H9 (cell line): ENCODE measurements at places on chromosomes 1 and 21. TPM values are rescaled to one million over a fixed set of nuclear protein-coding genes. Genes with fewer than 3 reads are reported as not detected.

Gene RFX5
- 65.1 and 72.7 TPM in 2 replicates for total RNA-seq

DNA sequence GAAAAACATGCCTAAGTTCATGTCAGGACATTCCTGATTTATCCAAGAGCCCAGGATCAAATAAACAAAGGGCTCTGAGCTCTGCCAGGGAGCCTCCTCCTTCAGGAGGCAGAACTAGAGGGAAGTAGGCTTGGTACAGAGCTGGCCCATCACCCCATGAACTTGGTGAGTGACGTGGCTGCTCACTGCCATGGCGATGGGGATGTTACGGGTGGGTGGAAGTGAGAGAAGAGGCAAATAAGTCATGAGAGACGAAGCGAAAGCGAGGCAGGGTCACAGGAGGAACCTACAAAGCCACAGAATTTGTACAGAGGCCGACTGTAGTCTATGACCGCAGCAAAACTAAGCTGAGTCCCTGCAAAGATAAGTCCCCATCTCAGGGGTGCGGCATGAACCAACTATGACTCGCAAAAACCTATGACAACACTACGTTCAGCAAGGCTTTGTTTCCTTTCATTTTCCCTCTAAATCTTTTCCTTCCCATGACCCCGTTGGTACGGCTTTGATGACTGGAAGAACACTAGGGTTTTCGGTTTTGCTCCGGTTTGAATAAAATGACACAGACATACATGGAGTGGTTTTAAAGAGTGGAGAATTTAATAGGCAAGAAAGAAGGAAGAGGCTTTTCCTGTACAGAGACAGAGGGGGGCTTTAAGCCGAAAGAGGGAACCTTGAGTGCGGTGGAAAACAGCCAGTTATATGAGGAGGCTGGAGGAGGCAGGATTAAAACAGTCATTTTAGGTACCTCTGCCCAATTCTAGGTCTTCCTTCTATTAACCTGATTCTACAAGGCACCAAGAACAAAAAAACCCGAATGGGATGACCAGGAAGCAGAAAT, 74.1 kb downstream of the CD46 start:
- H3K4me1 ChIP-seq = no peaks in the 10 kb centered on the region
- DNase-seq = no peak
- H3K4me3 ChIP-seq = no peak overlapping the region
- H3K36me3 ChIP-seq = no peaks in the 10 kb centered on the region
- no peak overlapping the region for H3K27ac ChIP-seq
- H3K27me3 ChIP-seq = no peaks in the 10 kb centered on the region

DNA sequence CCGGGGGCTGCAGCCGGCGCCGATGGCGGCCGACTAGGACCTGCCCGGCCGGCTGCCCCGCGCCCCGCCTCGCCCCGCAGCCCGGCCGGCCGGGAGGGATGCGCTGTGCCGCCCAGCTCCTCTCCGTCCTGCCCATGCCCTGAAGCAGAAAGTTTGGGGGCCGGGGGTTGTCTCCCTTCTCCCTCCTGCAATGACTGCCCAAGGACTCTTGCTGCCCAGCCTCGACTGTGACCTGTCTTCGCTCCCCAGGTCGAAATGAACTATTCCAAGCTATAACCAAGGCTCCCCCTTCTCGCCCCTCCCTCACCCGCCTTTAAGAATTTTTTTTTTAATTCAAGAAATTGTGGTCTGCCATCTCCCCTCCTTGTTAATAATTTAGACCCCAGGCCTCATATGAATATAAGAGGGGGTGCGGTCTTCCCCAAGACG, 361 bp downstream of the TMCC2 start:
- H3K36me3 ChIP-seq = no peaks in the 10 kb centered on the region
- no peak for DNase-seq
- peaks cover 9% of the 10 kb centered on the region for H3K4me1 ChIP-seq
- H3K4me3 ChIP-seq = peak overlapping the region; percentile 90

- no peaks in the 10 kb centered on the region for H3K36me3 ChIP-seq
- H3K27ac ChIP-seq = no peak overlapping the region
- no peak for DNase-seq
- H3K4me3 ChIP-seq = no peak overlapping the region
These were observed 157.2 kb downstream of the ST6GALNAC5 start for GRCh38 chr1:77024500-77024899.

- H3K27me3 ChIP-seq = no peaks in the 10 kb centered on the region
- H3K4me3 ChIP-seq = no peak overlapping the region
- no peak overlapping the region for H3K27ac ChIP-seq
- no peaks in the 10 kb centered on the region for H3K36me3 ChIP-seq
- H3K4me1 ChIP-seq = no peaks in the 10 kb centered on the region
- no peak for DNase-seq
These were observed 53.8 kb downstream of the PRDM2 start for GRCh38 chr1:13753636-13754402.

GRCh38 chr1:70809069-70809468, 238.5 kb downstream of the PTGER3 start:
- no peaks in the 10 kb centered on the region for H3K4me1 ChIP-seq
- H3K36me3 ChIP-seq = peaks cover 8% of the 10 kb centered on the region; the same call in 1 of the 2 replicates
- H3K27ac ChIP-seq = no peak overlapping the region
- DNase-seq = no peak
- no peak overlapping the region for H3K4me3 ChIP-seq
- H3K27me3 ChIP-seq = no peaks in the 10 kb centered on the region

- DNase-seq = no peak
- H3K27me3 ChIP-seq = no peaks in the 10 kb centered on the region
- H3K4me1 ChIP-seq = peaks cover 53% of the 10 kb centered on the region
These were observed 79.2 kb upstream of the CD1D start for GRCh38 chr1:158101455-158101854.

DNA sequence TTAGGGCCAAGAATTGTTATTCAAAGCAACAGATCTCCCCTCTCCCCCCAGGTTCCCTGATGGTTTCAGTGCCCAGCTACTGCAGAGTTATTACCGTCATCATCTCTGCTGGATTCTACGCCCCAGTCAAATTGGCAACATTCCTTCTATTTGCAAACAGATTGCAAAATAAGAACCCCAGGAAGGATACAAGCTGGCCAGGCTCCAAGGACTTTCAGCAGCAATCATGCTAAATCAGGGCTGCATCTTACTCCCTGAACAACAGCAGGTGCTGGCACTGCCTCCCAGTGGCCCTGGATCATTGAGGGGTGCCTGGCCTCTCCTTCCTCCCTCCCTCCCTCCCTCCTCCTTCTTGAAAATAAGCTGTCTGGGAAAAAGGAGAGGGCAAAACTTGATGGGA, 521.6 kb upstream of the BEND5 start:
- H3K27me3 ChIP-seq = no peaks in the 10 kb centered on the region
- H3K27ac ChIP-seq = no peak overlapping the region
- DNase-seq = peak; percentile 34
- peaks cover 7% of the 10 kb centered on the region for H3K36me3 ChIP-seq
- no peaks in the 10 kb centered on the region for H3K4me1 ChIP-seq

GRCh38 chr1:63322114-63322943, at the start of gene FOXD3:
TSS of gene FOXD3 (plus strand) at chr1:63322567. CDS start at chr1:63323059, 492 bp downstream.
- peak; percentile 92 for DNase-seq
- peaks cover 3% of the 10 kb centered on the region; the same call in 1 of the 2 replicates for H3K4me1 ChIP-seq

- H3K4me1 ChIP-seq = no peaks in the 10 kb centered on the region
- peak; percentile 34 for DNase-seq
- no peak within 1 kb of the TSS for H3K27ac ChIP-seq
- no peaks in the 10 kb centered on the region for H3K27me3 ChIP-seq
These were observed at the start of gene SLC19A1 for GRCh38 chr21:45542242-45542666. TSS of gene SLC19A1 (minus strand) at chr21:45542440. CDS start at chr21:45537959, 4,481 bp downstream.

GRCh38 chr21:34640858-34641257, 25.9 kb upstream of the RCAN1 start:
- no peaks in the 10 kb centered on the region for H3K4me1 ChIP-seq
- no peak for DNase-seq
- H3K27ac ChIP-seq = no peak overlapping the region
- no peaks in the 10 kb centered on the region for H3K36me3 ChIP-seq
- H3K27me3 ChIP-seq = no peaks in the 10 kb centered on the region
- no peak overlapping the region for H3K4me3 ChIP-seq

GRCh38 chr1:16184557-16185303, 27.7 kb downstream of the ARHGEF19 start:
- H3K36me3 ChIP-seq = no peaks in the 10 kb centered on the region
- DNase-seq = no peak
- no peak overlapping the region for H3K27ac ChIP-seq

- no peaks in the 10 kb centered on the region for H3K4me1 ChIP-seq
- H3K27me3 ChIP-seq = no peaks in the 10 kb centered on the region
- no peak for DNase-seq
- H3K36me3 ChIP-seq = no peaks in the 10 kb centered on the region
These were observed 96.7 kb upstream of the GNG4 start for GRCh38 chr1:235746245-235746644.

- H3K4me1 ChIP-seq = no peaks in the 10 kb centered on the region
- no peaks in the 10 kb centered on the region for H3K36me3 ChIP-seq
- no peak for DNase-seq
- no peaks in the 10 kb centered on the region for H3K27me3 ChIP-seq
- H3K4me3 ChIP-seq = peak overlapping the region; percentile 84
These were observed 2.8 kb upstream of the LSM10 start for GRCh38 chr1:36400514-36400824.

GRCh38 chr1:227791425-227792143, 23.9 kb upstream of the PRSS38 start:
- H3K27ac ChIP-seq = no peak overlapping the region
- no peaks in the 10 kb centered on the region for H3K4me1 ChIP-seq
- H3K4me3 ChIP-seq = no peak overlapping the region
- peaks cover 2% of the 10 kb centered on the region; the same call in 1 of the 2 replicates for H3K27me3 ChIP-seq
- DNase-seq = no peak
- H3K36me3 ChIP-seq = no peaks in the 10 kb centered on the region

- no peak overlapping the region for H3K27ac ChIP-seq
- no peaks in the 10 kb centered on the region for H3K36me3 ChIP-seq
- no peak overlapping the region for H3K4me3 ChIP-seq
- H3K4me1 ChIP-seq = peaks cover 5% of the 10 kb centered on the region; the same call in 1 of the 2 replicates
- no peaks in the 10 kb centered on the region for H3K27me3 ChIP-seq
These were observed 208.2 kb downstream of the S1PR1 start for GRCh38 chr1:101444873-101445618.

GRCh38 chr1:51877434-51878307, 856 bp downstream of the NRDC start:
- no peaks in the 10 kb centered on the region for H3K27me3 ChIP-seq
- H3K36me3 ChIP-seq = peaks cover 2% of the 10 kb centered on the region; the same call in 2 of the 3 replicates
- H3K27ac ChIP-seq = peak overlapping the region; percentile 85
- peak; percentile 38 for DNase-seq
- H3K4me3 ChIP-seq = no peak overlapping the region

DNA sequence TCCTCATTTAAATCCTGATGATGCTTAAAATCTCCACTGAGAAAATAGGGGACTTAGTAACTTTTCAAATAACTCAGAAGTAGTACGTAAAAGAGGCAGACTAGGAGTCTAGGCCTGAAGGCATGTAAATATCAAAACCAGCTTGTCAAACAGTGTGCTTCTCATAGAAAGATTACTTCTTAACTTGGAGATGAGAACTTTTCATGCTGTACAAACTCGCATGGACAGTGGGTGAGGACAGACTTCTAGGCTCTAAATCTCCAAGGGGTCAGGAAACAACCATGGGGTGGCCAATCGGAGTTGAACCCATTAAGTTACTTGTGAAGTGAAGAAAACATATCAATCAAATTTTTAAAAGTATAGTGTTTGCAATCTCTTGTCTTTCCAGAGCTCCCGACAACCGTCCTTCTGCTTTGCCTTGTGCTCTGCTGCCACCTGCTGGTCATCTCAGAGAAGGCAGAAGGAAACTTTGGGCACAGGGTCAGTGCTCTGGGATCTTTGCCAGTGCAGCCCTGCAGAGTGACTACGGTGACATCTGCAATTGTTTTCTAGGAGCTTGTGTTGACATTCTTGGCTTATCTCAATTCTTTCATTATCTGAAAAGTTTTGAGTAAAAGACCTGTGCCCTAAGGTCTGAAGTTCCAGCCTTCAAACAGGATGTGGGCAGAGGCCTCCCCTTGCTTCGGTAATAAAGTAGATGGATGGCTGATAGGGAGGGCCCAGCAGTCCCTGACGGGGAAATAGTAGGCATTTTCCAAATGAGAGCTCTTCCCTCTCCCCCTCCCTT, 105.1 kb upstream of the PDE4B start:
- no peaks in the 10 kb centered on the region for H3K4me1 ChIP-seq
- H3K27ac ChIP-seq = no peak overlapping the region
- DNase-seq = peak; percentile 78
- peaks cover 14% of the 10 kb centered on the region for H3K36me3 ChIP-seq
- no peaks in the 10 kb centered on the region for H3K27me3 ChIP-seq
